ENCODE measurements at places on chromosomes 4 and X.

- DNase-seq, result no peak
These were observed 111.8 kb downstream of the EFNB1 start for GRCh38 chrX:68940601-68941000.

DNA sequence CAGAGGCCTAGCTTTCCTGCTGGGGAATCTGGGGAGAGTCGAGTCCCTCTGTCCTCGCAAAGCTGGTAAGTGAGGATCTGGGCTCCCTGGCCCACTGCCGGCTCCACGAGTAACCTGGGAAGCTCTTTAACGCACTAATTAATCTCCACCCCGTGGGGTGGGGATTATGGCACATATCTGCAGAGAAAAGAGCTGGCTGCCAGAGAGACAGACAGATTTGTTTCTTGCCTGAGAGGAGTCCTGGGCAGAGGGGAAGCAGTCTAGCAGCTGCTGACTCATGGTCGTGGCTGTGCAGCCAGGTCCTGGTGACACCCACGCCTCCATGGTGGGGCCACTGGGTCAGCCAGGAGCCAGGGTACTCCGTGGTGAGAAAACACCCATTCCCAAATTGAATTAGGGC lies 14.0 kb downstream of the SORCS2 start:
- DNase-seq, result no peak

DNA sequence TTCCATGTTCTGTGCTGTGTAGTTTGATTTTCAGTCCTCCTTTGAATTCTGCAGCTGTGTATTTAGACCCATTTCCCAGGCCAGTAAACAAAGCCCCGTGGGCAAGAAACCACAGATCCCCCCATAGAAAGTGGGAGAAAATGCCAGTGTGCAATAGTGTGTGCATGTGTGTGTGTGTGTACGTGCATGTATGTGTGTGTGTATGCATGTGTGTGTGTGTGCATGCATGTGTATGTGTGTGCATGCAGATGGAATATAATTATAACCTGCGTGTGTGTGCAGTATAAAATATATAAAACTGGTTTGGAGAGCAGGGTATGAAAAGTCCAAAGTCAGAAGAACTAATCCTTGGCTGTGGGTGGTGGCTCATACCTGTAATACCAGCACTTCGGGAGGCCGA lies 5.2 kb upstream of the CD99 start:
- no peak for DNase-seq

DNA sequence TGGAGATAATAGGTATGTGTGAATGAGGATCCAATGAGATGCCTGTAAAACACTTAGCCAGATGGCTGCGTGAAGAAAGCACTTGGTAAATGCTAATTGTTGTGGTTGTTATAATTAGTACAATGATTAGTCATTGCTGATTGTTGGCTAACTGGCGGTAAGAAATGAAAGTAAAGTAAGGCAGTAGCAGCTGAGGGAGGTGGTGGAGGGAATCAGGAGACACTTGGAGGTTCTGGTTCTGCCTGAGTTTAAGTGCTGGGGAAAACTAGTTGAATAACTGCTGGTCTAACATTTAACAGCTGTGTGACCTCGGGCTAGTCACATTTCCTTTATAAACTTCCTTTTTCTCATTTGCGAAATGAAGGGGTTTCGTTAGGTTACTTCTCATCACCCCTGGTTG lies 30.9 kb downstream of the CD38 start:
- peak; percentile 53 for DNase-seq

GRCh38 chrX:45515262-45516215 lies 314.9 kb upstream of the DIPK2B start:
- DNase-seq, result peak; percentile 3

DNA sequence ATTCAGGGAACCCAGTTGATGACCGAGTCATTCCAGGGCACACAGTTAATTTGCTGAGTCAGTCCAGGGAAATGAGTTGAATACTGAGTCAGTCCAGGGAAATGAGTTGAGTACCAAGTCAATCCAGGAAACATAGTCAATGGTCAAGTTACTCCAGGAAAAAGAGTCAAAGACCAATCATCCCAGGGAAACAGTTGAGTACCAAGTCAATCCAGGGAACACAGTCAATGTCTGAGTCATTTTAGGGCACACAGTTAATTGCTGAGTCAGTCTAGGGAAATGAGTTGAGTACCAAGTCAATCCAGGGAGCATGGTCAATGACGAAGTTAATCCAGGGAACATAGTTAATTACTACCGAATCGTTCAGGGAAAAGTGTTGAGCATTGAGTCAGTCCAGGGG lies 754.4 kb downstream of the NLGN4X start:
- no peak for DNase-seq

- DNase-seq, result no peak
These were observed 377.0 kb downstream of the PDGFC start for GRCh38 chr4:156594624-156595023.

GRCh38 chr4:3410401-3411135 lies 31.2 kb upstream of the HGFAC start:
- DNase-seq, result no peak

DNA sequence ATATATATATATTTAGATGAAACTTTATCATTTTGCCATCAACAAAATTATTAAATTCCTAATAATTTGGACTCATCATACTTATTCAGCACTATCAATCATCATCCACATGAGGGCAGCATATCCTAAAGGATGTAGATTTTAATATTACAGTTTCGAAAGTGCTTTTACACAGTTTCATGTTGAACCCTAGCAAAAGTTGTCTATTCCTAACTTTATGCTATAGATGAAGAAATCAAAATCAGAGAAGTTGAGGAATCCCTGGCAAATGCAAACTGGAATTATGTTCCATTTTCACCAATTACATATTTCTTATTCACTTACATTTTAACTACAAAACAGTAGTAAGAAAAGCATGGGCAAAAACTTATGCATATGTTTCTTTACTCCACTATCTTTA lies 36.6 kb upstream of the UGT2A1 start:
- peak; percentile 64 for DNase-seq

- no peak for DNase-seq
These were observed 40.5 kb upstream of the PRKG2 start for GRCh38 chr4:81255524-81255923.

GRCh38 chr4:169627307-169627706 lies 6.9 kb downstream of the CLCN3 start:
- no peak for DNase-seq

GRCh38 chrX:152074163-152074562 lies 64.2 kb downstream of the MAGEA10 start:
- no peak for DNase-seq

- no peak for DNase-seq
These were observed 80.0 kb downstream of the TBC1D19 start for GRCh38 chr4:26663888-26664287.

DNA sequence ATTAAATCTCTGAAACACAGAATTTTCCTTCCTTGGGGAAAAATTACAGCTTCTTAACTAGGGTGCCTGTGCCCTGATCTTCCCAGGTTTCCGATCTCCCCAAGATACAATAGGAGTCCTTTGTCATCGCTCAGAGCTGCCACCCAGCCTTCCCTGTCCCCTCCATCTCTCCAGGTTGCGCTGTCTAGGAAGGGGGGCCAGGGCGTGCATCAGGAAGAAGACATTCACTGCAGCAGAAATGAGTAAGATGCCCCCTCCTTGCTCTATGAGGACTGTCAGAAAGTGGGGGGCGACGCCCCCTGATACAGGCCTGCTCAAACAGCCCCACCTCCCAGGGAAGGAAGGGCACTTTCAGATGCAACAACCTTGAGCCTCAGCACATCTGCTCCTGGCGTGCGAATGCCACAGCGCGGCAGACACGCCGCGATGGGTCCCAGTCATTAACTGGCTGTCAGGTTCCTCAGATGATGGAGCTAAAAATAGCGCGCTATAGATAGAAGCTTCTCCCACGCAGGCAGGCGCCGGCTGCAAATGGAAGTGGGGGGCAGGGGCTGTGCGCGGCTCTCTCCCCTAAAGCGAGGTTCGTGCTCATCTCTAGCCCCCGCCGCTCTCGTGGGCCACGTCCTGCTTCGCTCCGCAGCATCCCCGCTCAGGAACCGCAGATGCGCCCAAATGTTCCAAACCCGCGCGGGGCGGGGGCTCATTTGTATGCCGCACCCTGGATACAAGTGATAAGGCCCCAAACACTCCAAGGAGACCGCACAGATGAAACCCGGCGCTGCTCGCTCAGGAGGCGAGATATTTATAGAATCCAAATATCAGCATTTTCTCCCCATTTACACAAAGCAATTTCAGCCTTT lies 57.6 kb upstream of the LGI2 start:
- no peak for DNase-seq

DNA sequence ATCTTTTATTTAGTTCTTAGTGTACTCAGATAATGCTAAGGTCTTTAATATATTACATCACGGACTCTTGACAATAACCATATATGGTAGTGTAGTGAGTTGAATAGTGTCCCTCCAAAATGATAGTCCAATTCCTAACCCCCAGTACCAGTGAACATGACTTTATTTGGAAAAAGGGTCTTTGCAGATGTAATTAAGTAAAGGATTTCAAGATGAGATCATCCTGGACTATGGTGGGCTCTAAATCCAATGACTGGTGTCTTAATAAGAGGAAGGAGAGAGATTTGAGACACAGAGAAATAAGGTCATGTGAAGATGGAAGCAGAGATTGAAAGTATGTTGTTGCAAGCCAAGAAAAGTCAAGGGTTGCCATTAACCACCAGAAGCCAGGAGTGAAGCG lies 236.5 kb upstream of the DIPK2B start:
- DNase-seq, result no peak

DNA sequence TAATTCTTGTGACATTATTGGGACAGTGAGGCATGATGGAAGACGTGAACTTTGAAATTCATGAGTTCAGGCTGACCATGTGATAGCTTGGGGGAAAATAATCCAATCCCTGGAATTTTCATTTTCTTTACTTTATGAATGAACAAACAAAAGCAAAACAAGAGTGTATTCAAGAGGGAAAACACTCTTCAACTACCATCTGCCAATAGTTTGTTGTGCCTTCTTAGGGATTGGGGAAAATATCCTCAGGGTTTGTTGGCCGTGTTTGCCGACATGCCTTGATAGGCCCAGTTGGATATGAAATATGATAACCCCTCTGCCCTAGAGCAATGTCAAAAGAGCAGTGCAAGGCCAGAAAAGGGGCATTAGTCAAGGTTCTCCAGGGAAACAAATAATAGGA lies 80.8 kb upstream of the CLNK start:
- no peak for DNase-seq

DNA sequence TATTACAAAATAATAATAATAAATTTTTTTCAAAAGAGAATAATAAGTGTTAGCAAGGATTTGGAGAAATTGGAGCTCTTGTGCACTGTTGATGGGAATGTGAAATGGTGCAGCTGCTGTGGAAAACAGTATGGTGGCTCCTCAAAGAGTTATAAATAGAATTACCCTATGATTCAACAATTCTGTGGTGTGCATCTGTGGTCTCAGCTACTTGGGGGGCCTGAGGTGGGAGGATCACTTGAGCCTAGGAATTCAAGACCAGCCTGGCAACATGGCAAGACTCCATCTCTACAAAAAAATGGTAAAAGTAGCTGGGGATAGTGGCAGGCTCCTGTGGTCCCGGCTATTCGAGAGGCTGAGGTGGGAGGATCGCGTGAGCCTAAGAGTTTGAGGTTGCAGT lies 19.6 kb downstream of the MND1 start:
- no peak for DNase-seq

DNA sequence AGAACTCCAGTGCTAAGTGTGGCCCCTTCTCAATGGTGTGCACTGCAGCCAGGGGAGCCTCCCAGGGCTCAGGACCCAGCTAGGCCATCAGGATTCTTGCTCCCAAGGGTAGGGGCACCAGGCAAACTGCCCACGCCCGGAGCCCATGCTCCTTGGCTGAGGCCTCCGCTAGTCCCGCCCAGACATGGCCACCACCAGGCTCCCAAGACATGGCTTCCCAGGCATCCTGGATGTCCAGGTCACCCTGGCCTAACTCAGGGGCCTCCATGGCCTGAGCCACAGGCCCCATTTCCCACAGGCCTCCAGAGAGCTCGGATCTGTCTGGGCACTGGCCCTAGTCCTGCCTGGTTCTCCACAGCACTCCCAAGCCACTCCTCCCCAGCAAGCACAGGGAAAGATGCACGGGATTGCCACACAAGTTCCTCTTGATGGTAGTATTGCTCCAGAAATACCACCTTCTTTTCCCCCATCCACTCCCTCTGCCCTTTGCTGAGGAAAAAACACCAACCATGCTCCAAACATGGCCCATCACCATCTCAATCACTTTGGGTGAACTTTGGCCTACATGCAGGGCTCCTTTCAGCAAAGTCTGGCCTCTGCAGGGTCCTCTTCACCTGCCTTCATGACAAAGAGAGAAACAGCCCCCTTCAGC lies 274.7 kb upstream of the AGTR2 start:
- DNase-seq, result no peak
